HAP-1 (cell line): ENCODE measurements at places on chromosomes 6 and 20.

DNA sequence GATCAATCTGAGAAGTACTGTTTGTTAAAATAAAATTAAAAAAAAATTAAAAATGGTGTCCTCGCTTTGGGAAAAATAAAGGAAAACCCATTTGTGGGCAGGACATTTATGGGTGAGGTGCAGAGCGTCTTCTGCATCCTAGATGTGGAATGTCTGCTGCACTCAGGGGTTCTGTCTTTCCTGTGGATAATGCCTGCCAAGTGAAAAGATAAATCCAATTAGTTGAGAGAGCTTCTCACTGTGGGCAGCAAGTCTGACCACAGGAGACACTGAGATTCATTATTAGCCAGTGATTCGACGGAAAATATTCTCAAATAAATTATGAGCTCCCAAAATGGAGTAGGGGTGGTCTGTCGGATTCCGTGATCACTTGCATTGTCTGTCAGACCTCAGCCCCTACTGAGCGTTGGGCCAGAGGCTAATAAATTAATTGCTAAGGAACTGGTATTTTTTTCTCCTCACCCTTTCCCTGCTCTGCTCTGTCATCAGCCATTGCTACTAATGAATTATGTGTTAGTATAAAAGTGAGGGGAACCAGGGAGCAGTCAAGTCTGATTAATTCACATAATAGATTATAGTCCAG lies 10.0 kb downstream of the GMPR start:
- DNase-seq, result no peak

- DNase-seq, result no peak
Measured at GRCh38 chr20:5719861-5720403, 30.3 kb upstream of the SHLD1 start.

DNA sequence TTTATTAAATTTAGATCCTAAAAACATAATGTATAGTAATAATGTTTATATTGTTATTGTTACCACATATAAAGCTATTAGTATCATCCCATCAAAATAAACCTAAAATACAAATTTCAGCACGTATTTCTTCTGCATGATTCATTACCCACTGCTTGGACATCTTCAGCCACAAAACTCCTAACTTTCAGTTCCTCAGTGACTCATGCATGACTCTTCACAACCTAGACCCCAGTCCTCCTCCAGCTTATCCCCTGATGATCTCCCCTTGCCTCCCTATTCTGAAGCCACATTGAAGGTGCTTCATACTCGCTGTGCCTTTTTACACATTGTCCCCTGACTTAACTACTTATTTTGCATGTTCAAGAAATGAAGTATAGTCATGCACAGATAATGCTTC lies 11.2 kb upstream of the GPRC6A start:
- no peak for DNase-seq

- DNase-seq, result no peak
Measured at GRCh38 chr6:129050086-129050485, 167.1 kb downstream of the LAMA2 start.

- DNase-seq, result no peak
Measured at GRCh38 chr6:50707652-50708300, 5.5 kb upstream of the TFAP2D start.

GRCh38 chr6:110421749-110422443 lies 6.5 kb upstream of the DDO start:
- no peak for DNase-seq

- DNase-seq, result peak; percentile 88
Measured at GRCh38 chr20:38165089-38165965, at the start of gene TGM2. TGM2 (minus strand) TSS chr20:38165270; CDS start chr20:38165198, 72 bp downstream.

DNA sequence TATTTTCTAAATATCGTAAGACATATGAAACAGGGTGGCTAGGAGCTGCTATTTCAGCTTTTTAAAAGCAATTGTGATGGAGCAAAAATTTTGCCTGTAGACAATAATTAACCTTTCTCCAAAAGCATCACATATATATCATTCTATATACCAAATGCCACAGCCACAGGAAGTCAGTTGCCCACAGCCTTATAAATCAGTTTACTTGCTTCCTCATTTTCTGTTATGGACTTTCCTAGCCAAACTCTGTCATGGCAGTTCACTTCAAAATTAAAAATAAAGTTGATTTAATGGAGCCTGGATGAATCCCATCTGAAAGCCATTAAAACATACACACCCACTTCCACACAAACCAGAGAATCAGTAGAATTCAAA lies 93.4 kb upstream of the NHSL1 start:
- DNase-seq, result no peak
